Stimulated activated CD4-positive, alpha-beta T cell treated with anti-CD3 and anti-CD28 coated beads, Interleukin-15, amount 100 ng/mL, for 1 hour (primary cell): ENCODE measurements at places on chromosomes 12 and 14.

GRCh38 chr12:115687094-115687493 is 590.4 kb downstream of the MED13L start:
- DNase-seq, result no peak

GRCh38 chr12:111069886-111070285 is 149.5 kb upstream of the MYL2 start:
- no peak for DNase-seq

DNA sequence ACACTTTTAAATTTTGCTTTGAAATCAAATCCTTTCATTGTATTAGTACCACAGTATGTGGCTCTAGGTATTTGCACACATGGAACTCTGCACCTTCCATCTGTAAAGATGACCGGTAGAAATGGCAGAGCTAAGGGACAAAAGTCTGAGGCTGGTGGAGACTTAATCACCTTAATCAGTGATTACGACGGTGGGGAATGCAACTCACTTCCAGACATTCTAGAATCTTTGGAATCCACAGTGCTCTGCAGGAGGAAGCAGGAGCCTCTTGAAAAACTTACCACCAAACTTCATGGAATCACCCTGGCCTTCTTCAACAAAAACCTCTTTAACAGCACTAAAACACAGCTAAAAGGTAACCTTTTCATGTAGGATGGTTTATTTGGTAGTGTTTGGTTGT is 3.9 kb upstream of the DACT1 start:
- DNase-seq, result no peak

- DNase-seq, result peak; percentile 51
Observed at GRCh38 chr14:20662968-20663732, 21.2 kb upstream of the RNASE4 start.

- DNase-seq, result no peak
Observed at GRCh38 chr14:66401449-66402095, 84.6 kb upstream of the CCDC196 start.

DNA sequence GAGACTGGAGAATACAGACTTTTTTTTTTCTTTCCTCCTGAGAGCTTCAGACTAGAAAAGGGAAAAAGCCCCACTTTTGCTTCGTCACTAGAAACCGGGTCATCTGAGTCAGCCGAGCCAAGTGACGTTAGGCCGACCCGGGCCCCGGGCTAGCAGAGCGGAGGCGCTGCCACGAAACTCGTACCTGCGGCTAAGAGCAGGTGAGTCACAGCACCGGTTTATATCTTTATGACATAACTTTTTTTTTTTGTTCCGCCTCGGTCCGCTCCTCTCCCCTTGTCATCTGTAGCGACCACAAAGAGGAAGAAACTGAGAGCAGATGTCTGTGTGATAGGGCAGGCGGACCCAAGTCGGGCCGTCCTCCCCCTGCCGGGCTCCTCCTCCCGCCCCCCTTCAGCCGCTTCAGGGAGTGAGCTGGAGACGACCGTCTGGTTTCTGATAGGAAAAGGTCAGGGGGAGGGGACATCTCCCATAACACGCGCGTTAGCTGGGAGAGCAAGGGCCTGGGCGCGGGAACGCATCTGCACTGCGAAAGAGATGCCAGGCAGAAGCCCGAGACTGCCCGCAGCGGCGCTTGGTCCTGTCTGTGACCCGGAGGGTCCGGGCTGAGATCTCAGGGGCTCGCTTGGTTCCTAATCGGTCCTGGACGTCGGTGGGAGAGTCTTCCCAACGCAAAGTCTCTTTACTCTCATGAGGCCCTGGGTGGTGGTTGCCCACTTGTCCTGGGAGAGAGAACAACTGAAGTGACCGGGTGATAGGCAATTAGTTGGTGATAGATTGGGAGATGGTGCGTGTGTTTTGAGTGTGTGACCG is 586 bp downstream of the TTC6 start:
- DNase-seq, result peak; percentile 61

DNA sequence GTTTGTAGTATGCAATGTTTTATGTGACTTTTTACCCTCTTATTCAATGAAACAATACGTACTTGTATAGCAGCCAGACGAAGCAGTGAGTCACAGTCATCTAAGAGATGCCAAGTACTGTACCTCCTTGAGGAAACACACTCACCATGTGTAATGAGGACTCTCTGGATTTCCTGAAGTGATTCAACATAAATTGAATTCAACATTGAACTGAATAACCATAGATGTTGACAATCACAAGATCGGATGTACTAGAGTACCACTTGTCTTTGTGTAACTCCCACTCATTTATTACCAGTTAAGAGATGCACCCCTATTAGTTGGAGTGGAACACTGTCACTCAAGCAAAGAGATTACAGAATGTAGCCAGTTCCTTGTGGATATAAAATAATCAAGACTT is 175.2 kb upstream of the HMGA2 start:
- DNase-seq, result no peak

DNA sequence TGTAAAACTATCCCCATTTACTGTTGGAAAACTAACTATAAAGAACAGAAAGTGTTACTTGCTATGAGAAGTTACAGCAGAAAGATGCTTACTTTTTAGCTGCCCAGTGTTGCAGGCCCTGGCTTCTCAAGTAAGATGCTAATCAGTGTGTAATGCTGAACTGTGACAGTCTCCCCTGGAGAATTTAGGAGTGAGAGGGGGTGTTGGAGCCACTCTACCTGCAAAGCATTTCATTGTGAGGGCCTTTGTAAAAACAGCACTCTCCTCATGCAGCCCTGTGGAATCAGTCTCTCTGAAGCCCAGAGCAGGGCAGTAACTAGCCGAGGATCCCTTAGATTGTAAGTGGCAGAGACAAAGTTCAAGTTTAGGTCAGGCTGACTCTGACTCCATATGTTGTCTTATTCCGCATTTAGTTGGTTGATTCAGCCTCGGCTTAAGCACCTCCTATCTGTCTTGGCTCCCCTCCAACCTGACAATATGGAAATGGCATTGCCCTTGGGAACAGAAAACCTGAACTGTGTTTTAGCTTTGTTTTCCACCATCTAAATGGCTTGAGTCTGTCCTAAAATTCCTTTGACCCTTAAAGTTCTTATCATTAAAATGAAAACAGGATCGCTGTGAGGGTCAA is 141.3 kb downstream of the PRKCH start:
- no peak for DNase-seq

- DNase-seq, result no peak
Observed at GRCh38 chr12:119994892-119995658, 6.0 kb downstream of the BICDL1 start.

DNA sequence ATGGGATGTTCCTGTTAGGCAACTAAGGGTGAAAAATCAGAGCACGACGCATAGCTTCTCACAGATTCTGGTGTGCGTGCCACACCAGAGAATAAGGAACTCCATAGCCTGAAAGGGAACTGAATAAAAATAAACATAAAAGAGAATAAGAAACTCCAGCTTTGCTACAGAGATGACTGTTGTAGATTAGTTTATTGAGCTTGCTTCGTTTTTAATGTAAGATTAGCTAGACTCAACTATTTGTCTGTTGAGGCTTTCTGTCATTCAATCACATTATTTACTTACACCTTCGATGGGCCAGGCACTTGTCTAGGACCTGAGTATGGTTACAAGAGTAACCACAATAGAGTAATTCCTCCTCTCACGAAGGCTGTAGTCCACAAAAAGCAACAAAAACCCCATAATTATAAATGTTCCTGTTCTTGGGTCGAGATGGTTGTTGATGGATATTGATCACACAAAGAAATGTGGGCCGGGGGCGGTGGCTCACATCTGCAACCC is 807 bp upstream of the ZCCHC8 start:
- no peak for DNase-seq

DNA sequence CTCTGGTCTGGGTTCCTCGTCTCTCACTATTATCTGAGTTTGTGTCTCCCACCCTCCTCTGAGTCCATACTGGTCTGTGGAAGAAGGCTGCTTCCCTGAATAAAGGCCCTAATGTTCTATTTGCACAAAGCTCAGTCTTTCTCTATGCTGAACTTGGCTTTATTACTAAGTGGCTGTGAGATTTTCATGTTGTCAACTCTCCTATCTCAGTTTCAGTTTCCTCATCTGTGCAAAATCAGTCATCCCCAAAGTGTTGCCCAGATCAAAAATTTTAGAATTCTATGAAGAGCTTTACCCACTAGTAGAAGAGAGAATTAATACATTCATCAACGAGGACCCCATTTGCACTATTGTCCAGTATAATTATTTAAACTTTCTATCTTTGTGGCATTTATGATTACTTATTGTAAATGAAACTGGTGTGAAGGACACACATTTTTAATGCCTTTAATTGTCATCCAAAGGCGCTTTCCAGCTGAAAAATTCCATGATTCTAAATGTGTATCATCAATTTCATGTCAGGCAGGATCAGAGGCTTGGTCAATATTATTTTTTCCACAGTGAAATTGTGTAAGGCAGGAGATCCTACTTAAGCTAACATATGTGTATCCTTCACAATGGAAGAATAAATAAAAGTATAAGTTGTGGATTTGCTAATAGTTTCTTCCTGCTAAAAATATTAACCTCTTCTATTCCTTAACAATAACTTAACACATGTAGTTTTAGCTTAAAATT is 79.1 kb upstream of the EEA1 start:
- no peak for DNase-seq

- DNase-seq, result no peak
Observed at GRCh38 chr12:103652808-103653207, 65.7 kb downstream of the STAB2 start.

DNA sequence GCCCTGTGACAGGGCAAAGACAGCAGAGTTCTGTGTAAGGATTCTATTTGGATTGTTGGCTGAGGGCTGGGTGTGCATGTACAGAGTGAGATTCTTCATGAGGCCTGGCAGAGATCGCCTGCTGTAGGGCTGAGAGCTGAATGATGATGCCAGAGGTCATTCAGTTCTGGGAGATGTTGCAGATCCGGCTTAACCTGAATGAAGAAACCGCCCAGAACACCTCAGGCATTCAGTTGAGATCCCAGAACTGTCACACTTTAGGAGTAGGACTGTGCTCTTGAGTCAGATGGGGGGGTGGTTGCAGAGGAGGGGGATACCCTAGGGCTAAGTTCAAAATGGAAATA is 5.8 kb upstream of the EVL start:
- no peak for DNase-seq

GRCh38 chr14:82238649-82239048 is 705.0 kb upstream of the SEL1L start:
- DNase-seq, result no peak

- no peak for DNase-seq
Observed at GRCh38 chr14:99420711-99421110, 59.9 kb downstream of the SETD3 start.

DNA sequence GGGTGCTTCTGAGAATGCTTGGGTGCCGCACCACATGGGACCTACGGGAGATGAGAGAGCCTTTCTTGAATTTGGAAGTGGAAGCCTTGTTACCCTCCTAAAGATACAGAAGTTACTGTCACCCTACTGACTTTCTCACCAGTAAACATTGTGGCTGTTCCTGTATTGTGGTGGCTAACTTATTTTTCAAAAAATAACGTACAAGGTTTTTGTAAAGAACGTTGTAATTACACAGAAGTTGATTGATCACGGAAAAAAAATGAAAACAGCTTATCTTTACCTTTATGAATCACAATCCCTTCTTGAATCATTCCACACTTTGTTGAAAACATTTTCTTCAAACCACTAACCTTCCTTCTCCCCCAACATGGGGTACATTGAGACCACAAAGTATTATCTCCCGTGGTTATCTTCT is 22.0 kb upstream of the PPFIBP1 start:
- no peak for DNase-seq

- DNase-seq, result no peak
Observed at GRCh38 chr14:78005325-78005724, 164.8 kb upstream of the NRXN3 start.

GRCh38 chr14:80700601-80701000 is 240.9 kb downstream of the CEP128 start:
- DNase-seq, result no peak

DNA sequence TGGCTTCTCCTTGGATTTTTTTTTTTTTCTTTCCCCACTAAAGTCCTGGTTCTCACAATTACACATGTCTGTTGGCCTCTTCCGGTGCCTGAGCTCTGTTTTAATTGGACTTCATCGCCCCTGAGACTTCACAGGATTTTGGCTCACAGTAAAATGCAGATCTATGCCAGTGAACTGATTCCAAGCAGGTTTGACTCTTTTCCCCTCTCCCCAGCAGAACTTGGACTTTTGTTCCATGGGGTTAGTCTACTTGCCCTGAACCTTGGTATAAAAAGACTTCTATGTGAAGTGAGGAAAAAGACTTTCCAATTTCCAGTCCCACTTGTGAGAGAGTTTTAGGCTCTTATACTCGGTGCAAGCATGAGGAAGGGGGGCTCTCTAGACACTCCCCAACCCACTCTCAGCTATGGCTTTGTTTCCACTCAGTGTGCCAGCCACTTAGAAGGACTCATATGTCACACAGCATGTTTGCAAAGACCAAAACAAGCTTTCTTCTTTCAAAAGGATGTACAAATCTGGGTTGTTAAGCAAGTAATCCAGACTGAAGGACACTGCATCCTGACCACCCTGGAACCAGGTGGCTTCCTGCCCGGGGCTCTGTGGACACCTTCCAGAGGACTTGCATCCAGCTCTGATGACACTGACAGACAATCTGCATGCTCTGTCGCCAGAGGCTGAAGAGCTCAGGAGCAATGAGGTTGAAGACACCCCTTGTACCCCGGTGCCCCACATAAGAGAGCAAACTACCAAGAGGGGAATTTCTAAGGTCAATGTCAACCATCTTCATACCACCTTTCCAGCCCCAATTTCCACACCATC is 221.9 kb upstream of the EGLN3 start:
- DNase-seq, result no peak

DNA sequence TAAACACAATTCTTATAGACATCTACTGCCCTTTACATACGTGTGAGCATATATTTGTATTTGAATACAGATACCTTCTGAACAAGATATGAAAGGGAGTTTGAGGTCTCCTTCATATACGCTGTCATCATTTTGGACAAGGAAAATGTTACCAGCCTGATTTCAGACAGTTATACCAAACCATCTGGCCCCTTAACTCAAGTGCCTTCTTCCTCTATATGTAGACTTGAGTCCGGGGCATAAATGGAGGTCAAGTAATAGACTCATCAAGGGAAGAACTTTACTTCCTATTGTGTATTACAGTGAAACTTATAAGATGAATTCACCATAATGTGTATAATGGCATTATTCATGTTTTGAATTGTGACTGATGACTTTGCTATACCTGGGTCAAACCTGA is 52.2 kb downstream of the FAR2 start:
- DNase-seq, result no peak

GRCh38 chr12:100337299-100337698 is 19.6 kb upstream of the SLC17A8 start:
- DNase-seq, result no peak
